ENCODE measurements at places on chromosomes 3 and 15. TPM values are rescaled to one million over a fixed set of nuclear protein-coding genes. Genes with fewer than 3 reads are reported as not detected.

Gene PCOLCE2
- 30.3 TPM for total RNA-seq

Gene ZFYVE19
- 20.1 TPM for total RNA-seq

Gene ZNF717
- total RNA-seq: 2.9 TPM

Gene IGSF10
- 0.54 TPM for total RNA-seq

Gene NDN
- 0.28 TPM for total RNA-seq
